Activated CD8-positive, alpha-beta memory T cell treated with anti-CD3 and anti-CD28 coated beads, Interleukin-2, amount 10 ng/mL, durations not matched to agents 7 days and 5 days (primary cell): ENCODE measurements at places on chromosomes 4 and X.
A peak's percentile ranks its signal among the peaks of the same experiment; 100 is the strongest.

DNA sequence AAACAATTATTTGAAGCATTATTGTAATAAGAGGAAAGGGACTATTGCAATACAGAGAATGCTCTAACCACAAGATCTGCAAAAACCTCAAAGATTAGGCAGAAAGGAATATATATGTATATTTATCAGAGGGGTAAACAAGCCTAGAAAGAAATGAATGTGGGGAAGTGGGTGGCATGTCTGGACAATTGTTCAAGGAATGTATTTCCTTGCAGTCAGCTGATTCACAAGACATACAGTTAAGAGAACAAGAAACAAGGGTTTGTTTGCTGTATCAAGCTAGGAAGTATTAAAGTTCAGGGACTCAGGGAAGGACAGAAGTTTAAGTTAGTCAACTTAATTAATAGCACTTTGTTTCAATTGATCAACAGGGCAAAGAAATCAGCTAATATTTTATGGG lies 514.7 kb downstream of the CENPC start:
- DNase-seq: no peak

DNA sequence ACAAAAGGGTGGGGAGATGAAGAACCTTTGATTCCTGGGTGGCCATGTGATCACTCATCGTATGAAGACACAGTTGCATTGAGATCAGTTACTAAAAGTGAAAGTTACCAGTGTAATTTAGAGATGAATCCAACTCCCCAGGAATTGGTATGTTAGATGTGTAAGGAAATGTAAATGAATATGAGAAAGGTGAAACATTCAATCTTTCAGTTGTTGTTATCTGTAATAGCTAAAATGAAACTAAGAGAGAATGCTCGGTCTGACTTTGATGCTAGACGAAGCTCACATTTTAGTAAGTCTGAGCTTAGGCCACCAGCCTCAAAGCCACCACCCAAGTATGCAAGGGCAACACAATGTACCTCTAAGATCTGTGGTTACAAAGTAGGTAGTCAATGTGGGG lies 194.3 kb upstream of the POF1B start:
- no peak for DNase-seq

DNA sequence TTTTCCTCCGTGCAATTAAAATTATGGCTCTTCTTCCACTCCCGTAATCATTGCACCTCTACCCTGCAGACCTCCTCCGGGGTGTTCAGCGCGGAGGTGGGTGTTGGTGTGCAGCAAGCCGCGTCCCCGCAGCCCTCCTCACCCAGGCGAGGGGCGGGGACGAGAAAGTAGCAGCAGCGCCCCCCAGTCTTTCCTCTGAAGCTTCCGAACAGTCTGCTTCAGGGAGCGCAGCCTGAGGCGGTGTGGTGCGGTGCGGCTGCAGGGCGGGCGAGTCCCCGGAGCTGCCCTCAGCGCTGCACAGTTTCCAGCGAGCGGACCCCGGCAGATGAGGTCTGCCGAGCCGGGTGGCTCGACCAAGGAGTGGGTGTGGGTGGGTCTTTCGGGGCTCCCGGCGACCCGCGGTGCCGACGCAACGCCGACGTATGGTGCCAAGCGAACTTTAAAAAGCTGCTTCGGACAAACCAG lies at the start of gene FRAS1:
FRAS1 (plus strand) TSS at position 189 of the 465 bp plus-strand sequence. CDS start 687 bp downstream, outside the sequence.
- DNase-seq: peak; percentile 41

GRCh38 chr4:38184404-38184803 lies 224.2 kb downstream of the PTTG2 start:
- no peak for DNase-seq

DNA sequence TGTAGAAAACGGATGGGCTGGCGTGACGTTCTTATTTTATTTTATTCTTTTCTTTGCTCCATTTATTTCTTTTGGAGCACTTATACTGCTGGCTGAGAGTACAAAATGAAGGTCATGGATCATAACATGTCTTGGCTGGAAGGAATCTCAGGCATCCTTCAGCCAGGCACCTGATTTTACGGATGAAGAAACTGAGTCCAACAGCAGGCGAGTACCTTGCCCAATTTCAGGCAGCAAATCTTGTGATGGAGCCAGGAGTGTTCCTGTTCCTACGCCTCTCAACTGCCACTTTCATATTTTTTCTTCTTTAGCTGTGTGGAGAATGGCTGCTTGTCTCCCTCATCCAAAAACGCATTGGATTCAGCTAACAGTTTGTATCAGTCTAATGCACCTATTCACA lies 332.1 kb upstream of the IGFBP7 start:
- no peak for DNase-seq
